ENCODE measurements at places on chromosomes 11 and 22.
A peak's percentile ranks its signal among the peaks of the same experiment; 100 is the strongest.

DNA sequence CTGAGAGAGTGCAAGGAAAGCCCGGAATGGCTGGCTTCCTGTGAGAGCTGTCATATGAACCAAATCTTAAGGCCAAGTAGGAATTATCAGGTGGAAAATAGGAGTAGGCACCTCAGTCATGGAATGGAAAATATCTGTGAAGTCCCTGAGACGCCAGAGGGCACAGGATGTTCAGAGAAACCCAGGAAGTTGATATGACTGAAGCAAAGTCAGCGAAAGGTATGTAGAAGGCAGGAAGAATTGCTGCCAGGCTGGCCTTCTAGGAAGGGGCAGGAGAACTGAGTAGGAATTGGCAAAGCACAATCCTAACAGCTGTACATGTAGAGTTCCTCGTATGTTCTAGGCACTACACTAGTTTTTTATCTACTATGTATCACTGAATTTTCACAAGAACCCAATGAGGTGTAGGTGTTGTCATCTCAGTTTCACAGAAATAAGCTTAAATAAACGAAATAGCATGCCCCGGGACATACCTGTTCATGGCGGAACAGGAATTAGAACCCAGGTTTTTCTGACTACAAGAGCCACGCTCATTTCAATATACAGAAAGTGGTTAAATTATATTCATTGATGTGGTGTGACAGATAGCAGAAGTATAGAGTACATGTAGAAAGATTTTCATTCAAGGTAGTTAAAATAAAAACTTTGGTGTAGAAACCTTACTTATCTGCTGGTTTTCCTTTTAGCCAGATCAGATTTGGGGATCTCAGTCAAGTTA, 17.0 kb downstream of the HMGXB4 start:
- no peak for DNase-seq

DNA sequence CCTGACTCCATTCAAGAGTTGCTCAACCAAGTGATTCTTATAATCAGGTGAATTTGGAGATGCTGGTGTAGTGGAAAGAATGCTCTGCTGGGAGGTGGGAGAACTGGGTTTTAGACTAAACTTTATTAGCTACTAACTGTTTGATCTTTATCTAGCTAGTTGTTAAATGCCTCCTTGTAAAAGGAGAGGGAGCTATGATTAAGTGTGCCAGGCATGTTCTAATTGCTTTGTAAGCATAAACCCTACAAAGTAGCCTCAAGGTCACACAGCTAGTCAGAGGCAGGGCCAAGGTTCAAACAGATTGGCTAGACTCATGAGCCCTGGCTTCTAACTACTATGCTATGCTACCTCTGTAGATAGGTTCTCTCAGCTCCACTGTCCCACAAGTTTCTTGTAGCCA, 105.5 kb downstream of the NXPE2 start:
- DNase-seq = no peak

DNA sequence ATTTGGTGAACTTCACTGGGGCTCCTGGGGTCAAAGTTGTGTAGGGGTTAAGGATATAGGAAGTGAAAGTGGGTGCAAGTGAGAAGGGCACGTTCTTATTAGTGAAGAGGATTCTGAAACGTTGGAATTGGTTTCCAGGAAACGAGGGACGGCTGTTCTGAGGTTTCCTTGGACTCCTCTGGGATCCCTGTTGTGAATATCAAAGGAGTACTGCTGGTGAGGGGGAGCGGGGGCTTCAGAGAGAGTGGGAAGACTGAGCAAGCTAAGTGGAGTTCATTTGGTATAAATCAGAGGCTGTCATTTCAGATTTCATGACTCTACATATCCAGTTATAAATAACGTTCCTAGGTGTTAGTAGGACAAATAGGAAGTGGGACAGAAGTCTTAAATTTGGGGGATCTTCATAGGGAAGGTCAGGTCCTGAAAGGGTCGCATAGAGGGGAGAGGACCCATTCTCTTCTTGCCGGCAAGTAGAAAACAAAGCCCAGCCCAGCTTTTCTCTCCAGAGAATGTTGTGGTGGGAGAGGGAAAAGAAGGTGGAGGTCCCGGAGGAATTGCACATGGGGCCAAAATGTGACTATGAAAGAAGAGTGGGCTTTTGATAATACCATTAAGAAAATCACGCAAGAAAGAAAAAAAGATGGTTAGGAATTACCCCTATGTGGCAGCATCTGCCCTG, 1.1 kb upstream of the NELL1 start:
- DNase-seq = no peak

- DNase-seq = no peak
Observed at GRCh38 chr22:39409516-39410029, 10.0 kb downstream of the TAB1 start.

DNA sequence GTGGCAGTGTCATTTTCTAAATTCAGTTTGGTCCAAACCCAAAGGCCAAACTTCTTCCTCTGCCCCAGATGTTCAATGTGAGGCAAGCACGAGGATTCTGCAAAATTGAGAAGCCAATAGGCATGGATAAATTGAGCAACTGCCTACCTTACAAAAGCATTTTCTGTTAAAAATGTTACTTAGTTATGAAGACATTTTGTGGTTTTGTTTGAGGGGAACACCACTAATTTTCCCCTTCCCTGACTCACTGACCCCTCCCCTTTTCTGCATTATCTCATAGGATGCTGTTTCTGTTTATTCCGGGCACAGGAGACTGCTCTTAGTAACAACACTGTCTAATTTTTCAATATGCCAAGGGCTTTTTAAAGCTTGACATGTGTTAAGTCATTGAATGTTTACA, 462.8 kb downstream of the INSC start:
- no peak for DNase-seq

DNA sequence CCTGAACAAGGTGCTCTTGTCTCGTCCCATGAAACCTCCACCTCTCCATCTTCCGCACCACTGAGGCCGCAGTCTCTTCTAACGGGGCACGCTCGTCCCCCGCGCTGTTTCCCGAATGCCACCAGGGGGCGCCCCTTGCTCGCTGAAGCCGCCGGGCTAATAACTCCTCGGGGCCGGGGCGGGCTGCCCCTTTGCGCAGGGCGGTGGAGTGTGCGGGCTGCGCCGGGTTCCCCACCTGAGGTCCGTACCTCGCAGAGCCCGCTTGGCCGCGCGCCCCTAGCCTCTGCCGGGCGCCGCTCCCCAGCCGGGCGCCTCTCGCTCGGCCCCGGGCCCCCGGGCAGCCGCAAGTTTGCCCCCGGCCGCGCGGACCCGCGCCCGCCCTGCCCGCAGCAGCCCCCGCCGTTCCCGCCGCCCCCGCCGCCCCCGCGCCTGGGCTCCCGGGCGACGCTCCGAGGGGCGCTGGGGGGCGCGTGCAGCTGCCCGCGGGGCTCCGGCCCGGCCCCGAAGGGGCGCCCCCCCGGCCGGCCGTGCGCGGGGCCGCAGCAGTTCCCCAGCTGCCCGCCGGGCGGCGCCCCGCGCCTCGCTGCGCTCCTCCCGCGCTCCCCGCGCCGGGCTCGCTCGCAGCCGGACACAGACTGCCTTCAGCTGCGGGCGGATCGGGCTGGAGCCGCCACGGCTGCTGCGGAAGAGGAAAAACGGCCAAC, at the start of gene GRIK4:
TSS of gene GRIK4 (plus strand) at position 633 of the 704 bp plus-strand sequence. CDS start 148,571 bp downstream, outside the sequence.
- peak; percentile 45 for DNase-seq

GRCh38 chr22:43476751-43477725, 65.2 kb downstream of the MPPED1 start:
- DNase-seq = no peak

All from stimulated activated CD8-positive, alpha-beta memory T cell treated with anti-CD3 and anti-CD28 coated beads, Interleukin-7, amount 100 ng/mL, for 1 hour (primary cell).